Kidney (tissue), 22 donors: ENCODE measurements at places on chromosomes 3 and 15. TPM values are rescaled to one million over a fixed set of nuclear protein-coding genes. Genes with fewer than 3 reads are reported as not detected.

GRCh38 chr3:21599890-21600289 lies 151.1 kb downstream of the ZNF385D start:
- no peak for DNase-seq

- DNase-seq, result no peak
These were observed 3.6 kb downstream of the CXCR6 start for GRCh38 chr3:45946875-45947274.

The GADL1 gene
- 0.54 TPM for polyA plus RNA-seq

GRCh38 chr15:25435474-25436243 lies 3.2 kb downstream of the UBE3A start:
- DNase-seq, result no peak

DNA sequence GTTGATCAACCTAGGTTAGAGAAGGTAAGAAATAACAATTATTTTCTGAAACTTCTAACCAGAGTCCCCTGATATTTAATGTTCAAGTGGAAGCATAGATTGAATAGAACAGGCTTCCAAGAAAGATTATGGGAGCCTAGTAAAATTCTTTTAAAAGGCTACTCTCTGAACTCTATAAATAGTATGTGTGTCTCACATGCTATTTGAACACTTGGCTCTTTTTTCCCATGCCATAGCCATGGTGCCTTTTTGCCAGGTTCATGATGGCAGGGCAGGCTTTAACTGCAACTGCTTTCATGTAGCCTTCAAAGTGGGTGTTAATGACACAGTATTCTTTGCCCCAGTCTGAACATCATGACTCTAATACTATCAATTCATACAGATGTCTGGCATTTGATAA lies 22.9 kb upstream of the STRIT1 start:
- DNase-seq, result no peak

DNA sequence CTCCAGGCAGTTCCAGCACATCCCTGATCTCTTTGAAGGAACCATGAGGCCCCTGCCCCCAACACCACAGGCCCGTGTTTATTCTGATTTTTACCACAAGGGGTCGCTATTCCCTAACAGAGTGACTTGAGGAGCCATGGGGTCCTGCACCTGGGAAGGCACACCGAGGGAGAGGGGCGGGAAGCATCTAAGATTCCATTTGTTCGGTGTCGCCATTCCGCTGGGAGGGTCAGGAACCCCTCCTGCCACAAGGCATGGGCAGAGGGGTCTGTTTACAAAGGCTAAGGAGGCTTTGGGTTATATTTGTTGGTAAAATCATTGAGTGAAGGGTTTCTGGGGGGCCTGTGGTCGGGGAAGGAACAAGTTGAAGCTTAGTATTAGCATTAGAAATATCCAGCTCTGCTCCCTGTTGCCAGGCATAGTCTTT lies 77.1 kb downstream of the WDR76 start:
- peak; percentile 85 for DNase-seq

The PLAAT1 gene
- polyA plus RNA-seq, result 0.39 TPM

The IQCF5 gene
- not detected for polyA plus RNA-seq

- DNase-seq, result no peak
These were observed 24.3 kb downstream of the LRRC2 start for GRCh38 chr3:46541835-46542234.

The ABHD17C gene
- polyA plus RNA-seq, result 20.6 TPM

The GHRL gene
- 0.73 TPM for polyA plus RNA-seq

DNA sequence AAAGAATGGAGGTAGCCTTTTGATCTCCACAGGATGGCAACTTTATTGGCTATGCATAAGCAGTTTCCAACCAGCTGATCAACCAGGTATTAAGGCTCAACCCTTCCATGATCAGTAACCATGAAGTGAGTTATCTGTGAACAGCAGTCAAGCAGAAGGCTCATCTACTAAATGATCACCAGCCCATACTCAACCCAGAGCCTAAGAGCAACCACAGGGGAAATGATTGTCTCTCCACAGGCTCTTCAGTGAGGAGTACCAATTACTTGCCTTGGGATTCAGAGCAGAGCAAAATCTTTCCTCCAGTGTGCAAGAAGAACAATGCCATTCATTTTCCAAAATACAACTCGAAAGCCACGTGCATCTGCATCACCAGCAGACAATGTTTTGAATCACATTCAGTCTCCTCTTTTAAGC lies 754.8 kb downstream of the ROBO1 start:
- no peak for DNase-seq

GRCh38 chr3:83065851-83066460 lies 1304.5 kb upstream of the GBE1 start:
- no peak for DNase-seq

DNA sequence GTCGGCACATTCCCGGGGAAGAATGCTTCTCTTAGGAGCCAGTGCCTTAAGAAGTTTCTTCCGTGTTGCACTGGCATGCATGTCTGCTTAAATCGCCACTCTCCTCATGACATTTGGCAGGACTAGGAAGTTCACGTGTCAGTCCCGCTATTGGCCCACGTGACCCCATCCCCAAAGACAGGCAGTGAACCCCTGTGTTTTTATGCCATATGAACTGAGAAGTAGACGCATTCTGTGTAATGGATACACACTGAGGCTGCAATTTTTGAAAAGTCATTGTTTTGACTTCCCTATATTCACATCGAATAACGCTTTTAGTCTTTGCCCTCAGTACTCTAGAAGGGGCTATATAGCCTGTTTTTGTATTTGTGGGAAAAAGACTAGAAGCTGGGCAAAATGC lies 125.6 kb upstream of the TBL1XR1 start:
- no peak for DNase-seq

The HCLS1 gene
- polyA plus RNA-seq, result 11.7 TPM

DNA sequence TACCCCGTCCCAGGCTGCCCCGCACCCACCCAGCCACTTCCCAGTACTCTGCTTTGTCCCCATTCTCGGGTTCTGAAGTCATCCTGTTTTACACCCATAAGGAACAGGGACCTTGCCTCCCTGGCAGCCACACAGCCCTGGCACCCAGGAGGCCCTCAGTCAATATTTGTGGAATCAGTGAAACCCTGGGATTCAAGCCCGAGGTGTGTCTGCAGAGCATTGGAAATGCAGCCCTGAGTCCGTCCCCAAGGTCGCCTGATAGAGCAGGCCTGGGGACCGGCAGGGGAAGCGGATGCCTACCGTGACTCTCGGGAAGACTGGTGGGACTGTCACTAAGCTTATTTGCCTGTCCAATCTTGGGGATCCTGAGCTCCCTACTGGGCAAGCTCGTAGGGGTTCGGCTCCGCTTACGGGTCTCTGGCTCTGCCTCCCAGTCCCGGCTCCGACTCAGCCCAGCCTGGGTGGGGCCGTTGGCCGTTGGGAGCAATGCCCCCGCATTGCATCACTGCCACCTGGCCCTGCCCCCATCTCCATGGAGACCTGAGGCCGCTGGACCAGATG lies 64.4 kb upstream of the TAMM41 start:
- DNase-seq, result no peak

GRCh38 chr3:41220906-41221677 lies 21.8 kb downstream of the CTNNB1 start:
- no peak for DNase-seq

- DNase-seq, result no peak
These were observed 31.1 kb downstream of the CYP19A1 start for GRCh38 chr15:51307325-51307724.

The SATB1 gene
- 6.2 TPM for polyA plus RNA-seq

GRCh38 chr3:175484666-175485065 lies 625.5 kb downstream of the NAALADL2 start:
- no peak for DNase-seq

The ST3GAL6 gene
- 20.8 TPM for polyA plus RNA-seq

- no peak for DNase-seq
These were observed 144.6 kb downstream of the VGLL4 start for GRCh38 chr3:11499144-11499543.

The TM6SF1 gene
- 2.6 TPM for polyA plus RNA-seq

GRCh38 chr15:60444289-60444912 lies 34.5 kb downstream of the ICE2 start:
- no peak for DNase-seq

- DNase-seq, result peak; percentile 72
These were observed 509.1 kb downstream of the SHQ1 start for GRCh38 chr3:72338942-72339669.

- DNase-seq, result no peak
These were observed 61.4 kb downstream of the ADAMTS7 start for GRCh38 chr15:78749831-78750230.

- DNase-seq, result no peak
These were observed 53.8 kb downstream of the ATP8B4 start for GRCh38 chr15:50065279-50065678.

The PLXNA1 gene
- polyA plus RNA-seq, result 5.3 TPM

- DNase-seq, result no peak
These were observed 76.4 kb downstream of the CHSY1 start for GRCh38 chr15:101175401-101175800.

GRCh38 chr15:88906130-88906529 lies 7.0 kb downstream of the MFGE8 start:
- DNase-seq, result no peak

The THBS1 gene
- 26.4 TPM for polyA plus RNA-seq

- no peak for DNase-seq
These were observed 47.6 kb downstream of the TXNRD3 start for GRCh38 chr3:126607214-126607908.

GRCh38 chr15:85821545-85821944 lies 26.8 kb upstream of the KLHL25 start:
- no peak for DNase-seq

- no peak for DNase-seq
These were observed 21.4 kb downstream of the IL20RB start for GRCh38 chr3:136979204-136979603.

DNA sequence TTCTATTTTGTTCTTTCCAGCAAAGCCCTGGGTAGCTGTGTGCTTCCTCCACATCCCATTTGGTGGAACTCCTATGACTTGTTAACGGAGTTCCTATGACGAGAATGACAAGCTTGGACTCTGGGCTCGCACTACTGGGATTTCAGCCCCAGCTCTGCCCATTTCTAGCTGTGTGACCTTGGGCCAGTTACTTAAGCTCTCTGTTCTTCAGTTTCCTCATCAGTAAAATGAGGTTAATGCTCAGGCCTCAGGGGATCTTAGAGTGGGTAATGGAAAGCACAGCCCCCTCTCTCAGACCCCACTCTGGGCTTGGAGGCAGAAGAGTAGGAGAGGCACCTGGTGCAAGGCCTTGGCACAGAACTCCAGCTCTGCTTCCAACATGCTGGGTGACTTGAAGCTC lies 123.1 kb downstream of the SMAD6 start:
- DNase-seq, result no peak

DNA sequence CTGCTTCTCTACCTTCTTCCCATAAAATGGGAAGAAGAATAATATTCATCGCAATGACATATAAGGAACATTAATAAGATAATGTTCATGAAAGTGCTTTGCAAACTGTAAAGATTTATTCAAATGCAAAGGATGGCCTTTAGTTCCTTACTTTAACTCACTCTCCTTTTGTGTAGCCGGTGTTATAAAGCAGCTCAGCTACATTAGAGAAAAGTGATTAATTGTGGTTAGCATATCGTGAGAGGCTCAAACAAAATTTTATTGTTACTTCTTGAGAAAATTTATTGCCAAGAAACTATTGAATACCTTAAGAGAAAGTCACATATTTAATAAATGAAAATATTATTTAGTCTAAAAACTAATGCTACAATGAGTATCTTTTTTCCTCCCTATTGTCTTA lies 250.7 kb upstream of the NR2E3 start:
- DNase-seq, result no peak

The NR2E3 gene
- not detected for polyA plus RNA-seq

DNA sequence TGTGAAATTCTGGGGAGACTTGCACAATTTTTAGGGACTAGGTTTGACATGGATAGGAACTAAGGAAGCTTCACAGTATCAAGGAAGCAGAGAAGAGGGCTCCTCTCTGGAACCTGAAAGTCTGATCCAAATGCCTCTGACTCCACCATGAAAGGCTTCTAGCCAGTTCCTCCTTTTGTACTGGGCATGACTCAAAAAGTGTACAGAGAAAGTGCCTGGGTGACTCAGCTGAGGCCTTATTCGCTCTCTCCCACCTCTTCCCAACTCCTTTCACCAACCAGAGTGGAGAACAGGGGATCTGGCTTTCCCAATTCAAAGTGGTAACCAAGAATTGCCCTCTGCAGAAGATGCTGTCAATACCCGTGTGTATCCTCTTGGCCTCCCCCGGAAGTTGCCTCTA lies 342.9 kb upstream of the PROK2 start:
- no peak for DNase-seq

The IGF2BP2 gene
- polyA plus RNA-seq, result 7.7 TPM

DNA sequence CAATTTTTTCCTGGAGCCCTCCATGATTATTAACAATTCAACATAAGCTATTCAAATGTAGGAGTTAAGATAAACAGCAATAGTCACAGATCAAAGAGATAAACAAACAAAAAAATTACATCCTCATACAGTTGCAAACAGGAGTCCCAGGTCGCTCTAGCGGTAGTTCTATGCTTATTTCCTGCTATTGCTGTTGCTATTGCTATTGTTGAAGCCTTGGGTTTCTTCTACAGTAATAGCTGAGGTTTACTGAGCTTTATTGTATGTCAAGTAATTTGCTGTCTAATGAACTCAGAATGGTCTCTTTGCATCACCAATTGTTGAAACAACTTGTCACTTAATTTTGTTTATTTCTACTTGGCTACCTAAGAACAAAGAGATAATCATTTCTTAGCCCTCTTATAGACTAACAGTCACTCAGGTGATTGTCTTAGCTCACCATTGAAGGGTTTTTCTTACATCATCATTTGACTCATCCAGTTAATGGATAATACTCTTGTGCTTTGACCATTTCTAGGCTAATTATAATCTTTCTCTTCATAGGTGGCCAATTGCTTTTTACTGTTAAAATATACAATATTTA lies 654.6 kb downstream of the MECOM start:
- no peak for DNase-seq
